Hindlimb muscle (tissue), 1 donor: ENCODE measurements at places on chromosomes 16 and 17. TPM values are rescaled to one million over a fixed set of nuclear protein-coding genes. Genes with fewer than 3 reads are reported as not detected.

Gene XAF1
- polyA plus RNA-seq, result 15.2 TPM

Gene ATP2A3
- 7.3 TPM for polyA plus RNA-seq

Gene AOC3
- polyA plus RNA-seq, result 27.0 TPM

Gene IGF2BP1
- 8.6 TPM for polyA plus RNA-seq

Gene KRT27
- polyA plus RNA-seq, result not detected

Gene ATP2C2
- polyA plus RNA-seq, result 1.4 TPM

Gene FZD2
- 13.9 TPM for polyA plus RNA-seq

Gene SPNS1
- polyA plus RNA-seq, result 30.7 TPM

Gene ZCCHC14
- 23.1 TPM for polyA plus RNA-seq
